ENCODE measurements at places on chromosomes 12 and 14.

GRCh38 chr12:66756631-66757030 lies 77.8 kb upstream of the GRIP1 start:
- H3K4me1 ChIP-seq, result peaks cover 7% of the 10 kb centered on the region
- no peak overlapping the region for H3K27ac ChIP-seq
- H3K36me3 ChIP-seq, result no peaks in the 10 kb centered on the region
- DNase-seq, result no peak
- H3K27me3 ChIP-seq, result peaks cover 3% of the 10 kb centered on the region
- no peak overlapping the region for H3K4me3 ChIP-seq

DNA sequence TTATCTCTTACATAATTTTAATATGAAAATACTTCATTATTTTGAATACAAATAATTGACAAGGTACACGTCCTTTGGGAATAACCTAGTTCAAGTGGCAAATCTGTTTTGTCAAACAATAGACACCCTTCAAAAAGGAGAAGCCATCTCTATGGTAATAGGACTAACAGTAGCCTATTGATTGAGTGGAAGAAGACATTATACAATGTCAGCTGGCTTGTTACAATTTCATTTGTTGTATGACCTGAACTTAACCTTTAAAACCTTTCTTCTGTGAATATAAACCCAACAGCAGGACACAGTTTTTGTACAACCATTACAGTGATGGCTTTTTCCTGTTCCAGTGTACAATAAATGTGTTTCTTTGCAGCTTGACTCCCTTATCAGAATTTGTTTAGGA lies 8.1 kb downstream of the TMEM260 start:
- no peak for DNase-seq
- H3K36me3 ChIP-seq, result peaks cover 5% of the 10 kb centered on the region
- no peaks in the 10 kb centered on the region for H3K27me3 ChIP-seq
- no peak overlapping the region for H3K27ac ChIP-seq

DNA sequence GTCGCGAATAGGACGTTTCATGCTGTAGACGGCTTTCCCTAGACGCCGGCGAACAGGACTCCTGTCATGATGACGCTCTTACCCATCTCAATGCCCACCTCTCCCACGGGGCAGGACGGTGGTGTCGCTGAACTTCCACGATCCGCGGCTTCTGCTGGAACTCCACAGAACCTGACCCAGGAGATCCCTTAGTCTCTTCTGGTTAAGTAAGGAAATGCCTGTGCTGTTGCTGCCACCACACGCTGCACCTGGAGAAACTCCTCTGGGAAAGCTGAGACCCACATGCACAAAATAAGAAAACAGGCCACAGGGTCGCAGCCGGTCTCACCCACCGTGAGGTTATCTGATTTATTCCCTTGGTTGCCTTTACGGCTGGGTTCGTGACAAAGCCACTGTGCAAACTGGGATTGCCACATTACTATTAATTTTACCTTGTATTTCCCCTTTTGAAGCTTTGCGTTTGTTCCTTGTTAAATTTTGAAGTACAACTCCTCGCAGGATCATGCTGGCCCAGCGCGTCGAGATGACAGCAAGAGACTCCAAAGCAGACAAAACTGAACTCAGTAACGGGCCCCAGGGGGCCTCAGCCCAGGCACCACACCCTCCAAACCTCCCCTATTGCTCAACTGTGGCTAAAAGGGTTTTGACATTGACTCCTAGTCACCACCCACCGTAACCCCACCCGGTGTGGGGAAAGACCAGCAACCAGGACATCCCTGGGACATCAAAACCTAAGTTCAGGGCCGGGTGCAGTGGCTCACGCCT lies 9.2 kb upstream of the MMP17 start:
- H3K27me3 ChIP-seq, result no peaks in the 10 kb centered on the region
- H3K4me3 ChIP-seq, result peak overlapping the region; percentile 90
- H3K36me3 ChIP-seq, result peaks cover under 1% of the 10 kb centered on the region
- peaks cover 44% of the 10 kb centered on the region for H3K4me1 ChIP-seq
- peak overlapping the region; percentile 97 for H3K27ac ChIP-seq

DNA sequence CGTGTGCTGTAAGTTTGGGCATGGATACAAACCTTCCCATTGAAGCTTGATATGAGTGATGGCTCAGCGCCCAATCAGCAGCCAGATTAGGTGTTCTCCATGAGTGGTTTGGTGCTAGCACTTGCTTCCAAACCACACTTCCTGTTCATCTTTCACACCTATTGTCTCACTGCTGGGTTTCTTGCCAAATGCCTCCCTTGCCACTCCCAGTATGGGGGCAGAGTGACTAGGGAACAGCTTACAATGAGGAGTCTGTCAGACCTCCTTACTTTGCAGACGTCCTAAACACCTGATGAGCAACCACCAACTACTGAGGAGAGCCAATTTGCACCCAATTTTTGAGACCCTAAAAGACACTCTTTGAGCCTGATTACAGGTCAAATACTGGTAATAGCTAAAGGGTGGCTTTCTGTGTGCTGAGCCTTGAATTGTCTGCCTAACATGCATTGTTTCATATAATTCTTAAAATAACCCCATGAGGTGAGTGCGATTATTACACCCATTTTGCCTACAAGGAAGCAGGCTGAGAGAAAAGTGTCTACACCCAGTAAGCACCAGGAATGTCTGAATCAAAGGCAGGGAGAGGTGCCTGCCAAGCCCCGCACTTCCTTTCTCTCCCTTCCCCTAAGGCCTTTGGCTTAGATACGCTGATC lies 48.4 kb upstream of the FOS start:
- H3K4me3 ChIP-seq, result peak overlapping the region; percentile 55
- H3K36me3 ChIP-seq, result no peaks in the 10 kb centered on the region
- peaks cover 31% of the 10 kb centered on the region for H3K4me1 ChIP-seq
- DNase-seq, result peak; percentile 52
- H3K27ac ChIP-seq, result peak overlapping the region; percentile 99

DNA sequence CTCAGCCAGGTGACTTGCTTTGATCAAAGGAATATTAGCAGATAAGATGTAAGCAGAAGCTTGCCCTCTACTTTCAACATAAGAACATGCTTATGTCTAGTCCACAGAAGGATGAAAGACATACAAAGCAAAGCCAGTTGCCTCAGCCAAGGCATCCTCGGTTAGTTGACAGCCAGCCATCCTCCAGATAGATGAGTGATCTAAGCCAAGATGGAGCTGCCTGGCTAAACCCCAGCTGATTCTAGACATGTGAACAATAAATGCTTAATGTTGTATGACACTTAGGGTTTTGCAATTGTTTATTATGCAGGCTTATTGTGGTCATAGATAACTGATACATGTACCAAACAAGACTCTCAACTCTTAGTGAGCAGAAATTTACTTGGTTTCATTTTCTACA lies 157.6 kb upstream of the TMTC2 start:
- H3K4me1 ChIP-seq, result no peaks in the 10 kb centered on the region
- no peak overlapping the region for H3K4me3 ChIP-seq
- no peaks in the 10 kb centered on the region for H3K36me3 ChIP-seq
- DNase-seq, result no peak

DNA sequence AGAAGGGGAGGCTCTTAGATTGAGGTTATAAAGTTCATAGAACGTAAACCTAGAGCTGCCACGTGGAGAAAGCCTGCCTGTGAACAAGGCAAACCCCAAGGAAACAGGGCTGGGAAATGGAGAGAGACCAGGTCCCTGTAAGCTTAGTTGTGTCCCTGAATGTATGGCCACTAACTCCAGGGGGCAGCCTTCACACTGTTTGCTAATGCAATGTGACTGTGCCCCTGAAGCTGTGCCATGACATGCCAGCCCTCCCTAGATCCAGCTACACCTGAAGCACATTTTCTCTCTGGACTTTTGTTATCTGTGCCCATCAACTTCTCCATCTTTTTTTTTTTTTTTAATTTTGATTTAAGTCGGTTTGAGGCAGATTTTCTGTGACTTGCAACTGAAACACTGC lies 60.6 kb upstream of the TMCC3 start:
- peaks cover 26% of the 10 kb centered on the region for H3K4me1 ChIP-seq
- peak overlapping the region; percentile 49 for H3K27ac ChIP-seq
- H3K36me3 ChIP-seq, result peaks cover 4% of the 10 kb centered on the region
- peak; percentile 42 for DNase-seq
- H3K27me3 ChIP-seq, result no peaks in the 10 kb centered on the region
- H3K4me3 ChIP-seq, result no peak overlapping the region

- H3K4me3 ChIP-seq, result no peak overlapping the region
- H3K36me3 ChIP-seq, result no peaks in the 10 kb centered on the region
- DNase-seq, result no peak
- H3K4me1 ChIP-seq, result peaks cover 77% of the 10 kb centered on the region
- no peaks in the 10 kb centered on the region for H3K27me3 ChIP-seq
These were observed 71.0 kb downstream of the DAD1 start for GRCh38 chr14:22518073-22518472.
